ENCODE measurements at places on chromosomes 4 and X.

- no peak for DNase-seq
These were observed 28.3 kb upstream of the AMELX start for GRCh38 chrX:11264925-11265324.

DNA sequence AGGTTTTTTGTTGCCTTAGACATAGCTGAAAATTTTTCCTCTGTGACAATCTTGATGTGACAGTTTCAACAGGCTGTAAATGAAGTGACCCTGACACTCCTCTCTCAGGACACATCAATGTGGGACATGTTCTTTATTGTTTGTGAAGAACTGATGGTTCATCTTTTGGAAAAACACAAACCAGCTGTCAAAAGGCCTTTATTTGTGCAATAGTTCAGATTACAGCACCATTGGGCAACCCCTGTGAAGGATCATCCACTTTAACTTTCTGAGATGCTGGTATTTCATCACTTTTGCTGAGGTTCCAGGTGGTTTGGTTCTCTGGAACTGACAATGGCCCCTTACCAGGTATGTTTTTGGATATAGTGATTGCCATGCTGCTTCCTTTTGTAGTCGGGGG, 40.3 kb downstream of the OSTC start:
- no peak for DNase-seq

- DNase-seq, result no peak
These were observed 66.3 kb downstream of the TSPAN7 start for GRCh38 chrX:38627683-38628082.

- no peak for DNase-seq
These were observed 36.9 kb upstream of the RELL1 start for GRCh38 chr4:37723067-37723466.

GRCh38 chrX:107716118-107716684, 59.4 kb downstream of the TSC22D3 start:
- DNase-seq, result no peak

DNA sequence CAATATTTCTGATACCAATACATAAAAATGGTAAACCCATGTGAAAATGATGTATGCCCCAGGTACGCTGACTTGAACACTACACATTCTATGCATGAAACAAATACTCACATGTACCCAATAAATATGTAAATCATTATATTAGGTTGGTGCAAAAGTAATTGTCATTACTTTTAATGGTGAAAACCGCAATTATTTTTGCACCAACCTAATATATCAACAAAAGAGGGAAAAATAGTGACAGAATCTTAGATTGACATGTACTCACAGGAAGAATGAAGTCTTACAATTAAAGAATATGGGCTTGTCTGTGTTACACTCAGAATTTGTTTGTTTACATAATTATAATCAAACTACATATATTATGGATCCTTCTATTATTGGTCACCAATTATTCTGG, 82.3 kb downstream of the GLRA3 start:
- no peak for DNase-seq

GRCh38 chr4:145734031-145734430, 54.1 kb downstream of the C4orf51 start:
- no peak for DNase-seq

DNA sequence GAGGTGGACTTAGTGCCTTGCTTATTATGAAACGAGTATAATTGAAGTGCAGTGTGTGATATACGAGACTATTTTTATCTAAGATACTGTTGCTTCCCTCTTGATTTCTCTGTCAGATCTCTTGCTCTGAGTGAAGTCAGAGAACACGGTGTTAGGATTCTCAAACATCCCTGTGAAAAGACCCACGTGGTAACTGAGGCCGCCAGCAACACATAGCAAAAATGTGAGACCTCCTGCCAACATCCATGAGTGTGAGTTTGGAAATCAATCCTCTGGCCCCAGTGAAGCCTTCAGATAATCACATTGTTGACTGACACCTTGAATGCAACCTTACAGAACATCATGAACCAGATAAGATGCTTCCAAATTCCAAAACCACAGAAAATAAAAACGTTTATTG, 954.4 kb downstream of the FAT4 start:
- no peak for DNase-seq

DNA sequence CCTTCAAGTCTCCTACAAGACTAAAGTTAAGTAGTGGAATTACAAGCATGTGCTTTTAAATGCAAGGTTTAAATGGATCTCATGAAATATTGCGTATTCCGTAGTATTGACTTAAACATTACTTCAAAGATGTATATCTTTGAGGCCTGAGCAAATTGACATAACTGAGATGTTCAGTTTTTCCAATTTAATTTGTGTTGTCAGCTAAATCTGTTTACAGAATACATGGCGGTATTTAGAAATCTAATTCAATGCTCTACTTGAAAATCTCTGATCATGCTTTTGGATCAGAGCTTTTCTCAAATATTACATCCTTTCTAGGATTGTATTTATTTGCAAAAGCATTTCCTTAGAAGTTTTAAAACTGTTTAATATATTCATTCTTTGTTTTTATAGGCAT, 47.5 kb upstream of the PDE5A start:
- no peak for DNase-seq

GRCh38 chr4:2860391-2861348, 17.0 kb downstream of the ADD1 start:
- no peak for DNase-seq

GRCh38 chrX:13764281-13764680, 29.7 kb downstream of the OFD1 start:
- no peak for DNase-seq

DNA sequence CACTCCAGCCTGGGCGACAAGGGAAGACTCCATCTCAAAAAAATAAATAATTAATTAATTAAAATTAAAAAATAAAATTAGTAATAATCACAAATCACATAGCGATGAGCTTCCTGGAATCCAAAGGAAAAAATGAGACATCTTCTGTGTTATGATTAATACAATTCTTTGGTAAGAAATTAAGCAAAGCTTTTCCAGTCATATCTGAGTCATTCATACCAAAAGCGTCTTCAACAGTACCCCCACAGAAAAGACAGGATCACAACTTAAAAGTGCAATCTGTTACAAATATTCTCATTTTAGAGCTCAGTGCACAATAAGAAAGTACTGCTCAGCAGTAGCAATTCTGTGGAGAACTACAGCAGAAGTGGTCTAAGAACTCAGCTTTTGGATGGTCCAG, 168.5 kb upstream of the MXRA5 start:
- DNase-seq, result no peak

- DNase-seq, result no peak
These were observed 92.2 kb downstream of the DCHS2 start for GRCh38 chr4:154399259-154399974.

DNA sequence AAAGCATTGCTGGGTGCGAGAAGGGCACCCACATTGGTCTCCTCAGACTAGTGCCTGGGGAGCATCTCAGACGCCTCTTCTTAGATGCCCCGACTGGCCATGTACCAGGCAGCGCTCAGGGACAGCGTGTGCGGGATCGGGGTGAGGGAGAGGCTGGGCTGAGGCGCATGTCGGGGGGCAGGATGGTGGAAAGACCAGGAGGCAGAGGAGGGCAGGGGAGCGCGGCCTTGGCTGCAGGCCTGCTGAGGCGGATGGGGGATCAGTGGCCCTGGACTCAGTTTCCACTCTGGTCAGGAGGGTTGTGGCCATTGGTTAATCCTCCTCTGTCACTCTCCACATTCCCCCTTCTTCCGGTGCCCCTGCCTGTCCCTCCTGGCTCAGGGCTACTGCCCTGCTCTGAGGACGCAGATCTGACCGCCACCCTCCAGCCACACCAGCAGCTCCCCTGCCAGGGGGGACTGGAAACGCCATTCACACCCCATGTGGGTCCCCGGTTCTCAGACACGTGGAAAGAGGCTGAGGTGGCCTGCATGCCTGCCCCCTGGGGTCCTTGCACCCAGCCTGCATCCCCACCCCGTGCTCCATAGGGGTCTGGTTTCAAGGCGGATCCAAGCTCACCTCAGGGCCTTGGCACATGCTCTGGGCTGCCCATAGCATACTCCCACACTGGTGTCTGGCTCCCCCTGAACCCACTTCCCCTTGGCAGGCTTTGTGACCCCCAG, 105.9 kb downstream of the CPZ start:
- no peak for DNase-seq

- no peak for DNase-seq
These were observed 746 bp downstream of the PPAT start for GRCh38 chr4:56434599-56435139.

DNA sequence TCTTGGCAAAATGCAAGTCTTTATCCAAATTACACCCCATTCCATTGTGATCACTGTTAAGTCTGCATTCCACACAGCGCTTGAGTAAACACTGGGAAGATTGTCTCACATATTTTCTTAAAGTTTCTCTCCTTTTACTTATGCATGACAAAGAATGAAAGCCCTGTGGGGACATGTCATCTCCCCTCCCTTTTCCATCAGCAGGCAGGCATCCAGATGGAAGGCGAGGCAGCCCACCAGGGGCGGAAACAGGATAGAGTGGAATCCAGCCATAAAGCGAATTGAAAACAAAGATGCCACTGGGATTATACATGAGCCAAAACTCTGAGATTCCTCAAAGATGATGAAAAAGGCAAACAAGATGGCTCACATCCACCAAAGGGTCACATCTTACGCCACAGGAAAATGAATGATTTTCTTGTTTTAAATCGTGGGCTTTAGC, 78.2 kb downstream of the AFAP1 start:
- DNase-seq, result no peak

DNA sequence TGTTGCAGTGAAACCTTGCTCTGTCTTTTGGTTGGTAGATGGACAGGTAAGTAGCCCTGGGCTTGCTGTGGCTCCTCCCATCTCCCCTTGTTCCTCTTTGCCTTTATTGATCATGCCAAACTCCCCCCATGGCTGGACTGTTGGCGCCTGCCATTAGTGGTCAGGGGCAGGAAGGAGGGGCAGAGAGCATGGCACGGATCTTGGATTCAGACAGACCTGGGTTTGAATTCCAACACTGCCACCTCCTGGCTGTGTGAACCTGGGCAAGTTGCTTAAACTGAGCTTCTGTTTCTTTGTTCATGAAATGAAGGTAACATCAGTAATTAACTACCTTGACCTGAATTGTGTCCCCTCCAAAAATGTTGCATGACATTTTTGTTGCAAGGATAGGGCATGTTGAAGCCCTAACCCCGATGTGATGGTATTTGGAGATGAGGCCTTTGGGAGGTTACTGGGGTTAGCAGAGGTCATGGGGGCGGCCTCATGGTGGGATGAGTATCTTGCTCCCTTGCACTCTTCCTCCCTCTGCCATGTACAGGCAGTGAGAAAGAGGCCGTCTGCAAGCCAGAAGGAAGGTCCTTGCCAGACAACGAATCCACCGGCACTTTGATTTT, 6.0 kb downstream of the SLC2A9 start:
- DNase-seq, result no peak

- DNase-seq, result no peak
These were observed 52.5 kb upstream of the GRPEL1 start for GRCh38 chr4:7120341-7120740.

DNA sequence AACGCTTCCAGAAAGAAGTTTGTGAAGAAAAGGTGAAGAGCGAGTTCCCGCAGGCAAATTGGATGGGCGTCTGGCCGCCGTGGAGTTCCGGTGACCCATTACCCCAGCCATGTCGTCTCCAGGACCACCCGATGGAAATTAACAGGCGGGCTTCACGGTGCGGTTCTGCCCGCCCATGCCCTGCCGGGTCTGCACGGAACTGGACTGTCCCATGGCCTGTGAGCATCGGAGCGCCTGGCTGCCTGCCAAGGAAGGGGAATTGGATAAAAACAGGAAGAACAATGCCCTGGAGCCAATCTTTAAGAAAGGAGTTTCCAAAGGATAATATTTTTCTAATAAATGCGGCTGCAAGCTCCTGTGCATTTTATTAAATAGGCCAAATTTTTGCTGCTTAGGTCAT, 319.8 kb upstream of the SLC7A11 start:
- peak; percentile 23 for DNase-seq

GRCh38 chr4:177239878-177240277, 69.8 kb upstream of the NEIL3 start:
- no peak for DNase-seq

GRCh38 chr4:146577111-146577510, 55.4 kb upstream of the SLC10A7 start:
- no peak for DNase-seq

- DNase-seq, result no peak
These were observed 223.1 kb downstream of the KDR start for GRCh38 chr4:54902271-54902670.

DNA sequence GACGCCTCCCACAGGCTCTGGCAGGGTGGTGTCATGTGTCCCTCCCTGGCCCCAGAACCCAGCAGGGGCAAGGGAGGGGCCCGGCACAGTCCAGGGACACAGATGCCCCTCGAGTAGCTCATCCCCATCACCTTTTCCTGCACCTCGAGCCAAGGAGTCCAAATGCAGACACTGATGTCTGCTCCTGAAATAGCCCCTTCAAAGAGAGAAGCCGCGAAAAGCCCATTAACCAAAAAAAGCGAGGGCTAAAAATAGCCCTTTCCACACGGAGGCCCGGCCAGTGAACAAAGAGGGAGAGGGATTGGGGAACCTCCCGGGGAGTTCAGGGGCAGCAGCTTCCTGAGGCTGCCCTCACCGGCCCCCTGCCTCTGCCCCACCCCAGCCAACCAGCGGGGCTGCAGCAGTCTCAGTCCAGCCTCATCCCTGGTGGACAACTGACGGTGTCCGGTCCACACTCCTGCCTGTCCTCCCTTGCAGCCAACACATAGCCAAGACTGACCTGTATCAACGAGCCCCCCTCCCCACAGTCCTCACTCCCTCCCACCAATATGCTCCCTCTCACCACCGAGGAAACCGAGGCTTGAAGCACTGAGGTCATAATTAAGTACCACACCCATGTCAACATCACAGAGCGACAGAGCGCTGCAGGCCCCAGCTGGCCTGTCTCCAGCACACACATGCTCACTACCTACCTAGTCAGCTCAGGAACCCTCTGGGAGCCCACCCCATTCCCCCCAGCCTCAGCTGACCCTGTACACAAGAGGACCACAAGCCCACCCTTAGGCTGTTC, 23.9 kb downstream of the WDR1 start:
- DNase-seq, result no peak

DNA sequence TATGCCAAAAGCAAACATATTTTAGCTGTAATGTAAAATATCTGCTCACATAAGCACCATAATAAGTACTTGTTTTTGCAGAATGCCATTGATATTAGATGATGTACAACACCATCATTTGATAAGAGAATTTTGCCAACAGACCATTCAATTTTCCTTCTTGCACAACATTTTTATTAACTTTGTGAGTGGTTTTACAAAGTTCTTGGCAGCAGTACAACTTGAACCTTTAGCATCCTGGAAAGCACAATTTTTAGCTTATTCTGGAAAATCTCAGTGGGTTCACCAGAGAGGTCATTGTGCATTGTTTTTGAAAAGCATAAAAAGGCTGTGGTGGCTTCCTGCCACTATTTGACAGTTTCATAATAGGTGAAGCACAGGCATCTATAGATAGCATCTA, 26.4 kb upstream of the REPS2 start:
- no peak for DNase-seq

Measured in omental fat pad (tissue), 4 donors.